Activated T-helper 1 cell treated with anti-CD3 and anti-CD28 coated beads, Interleukin-2, amount 50 U/mL, for 16 hours (primary cell): ENCODE measurements at places on chromosomes 13 and 19.

DNA sequence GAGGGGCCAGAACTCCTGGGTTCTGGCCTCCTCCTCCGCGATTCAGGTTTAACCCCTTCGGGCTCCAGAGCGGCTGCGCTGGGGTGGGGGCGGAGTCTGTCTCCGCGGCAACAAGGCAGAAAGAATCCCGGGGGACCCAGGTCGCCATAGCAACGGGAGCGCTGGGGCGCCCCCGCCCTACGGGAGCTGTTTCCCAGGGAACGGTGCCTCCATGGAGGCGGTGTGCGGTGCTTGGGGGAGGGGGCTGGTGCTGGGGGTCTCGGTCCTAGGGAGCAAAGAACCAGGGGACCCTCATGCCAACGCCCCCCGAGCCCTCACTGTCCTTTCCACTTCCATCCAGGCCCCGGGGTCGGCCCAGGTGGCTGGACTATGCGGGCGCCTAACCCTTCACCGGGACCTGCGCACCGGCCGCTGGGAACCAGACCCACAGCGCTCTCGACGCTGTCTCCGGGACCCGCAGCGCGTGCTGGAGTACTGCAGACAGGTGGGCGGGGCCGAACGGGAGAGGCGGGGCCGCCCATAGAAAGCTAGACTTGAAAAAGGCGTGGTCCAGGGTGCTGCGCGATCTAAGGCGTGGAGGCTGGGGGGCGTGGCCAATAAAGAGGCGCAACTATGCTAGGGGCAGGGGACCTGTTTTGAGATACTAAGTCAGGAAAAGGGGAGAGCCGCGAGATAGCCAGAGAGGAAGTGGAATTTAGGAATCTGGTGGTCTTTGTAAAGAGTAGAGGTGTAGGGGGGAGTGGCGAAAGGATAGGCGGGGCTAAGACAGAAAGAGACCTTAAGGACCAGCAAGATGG lies 1.2 kb downstream of the APLP1 start:
- DNase-seq = peak; percentile 49

GRCh38 chr19:4593409-4593851 lies 33.9 kb upstream of the SEMA6B start:
- DNase-seq = no peak

- DNase-seq = no peak
Measured at GRCh38 chr13:79307866-79308298, 98.2 kb downstream of the RBM26 start.

- DNase-seq = no peak
Measured at GRCh38 chr19:34370117-34370516, 5.1 kb downstream of the GPI start.

GRCh38 chr13:101382701-101383100 lies 33.6 kb downstream of the NALCN start:
- DNase-seq = no peak

GRCh38 chr13:91142572-91142971 lies 204.9 kb upstream of the MIR17HG start:
- no peak for DNase-seq

- no peak for DNase-seq
Measured at GRCh38 chr13:101785858-101786257, 333.4 kb downstream of the ITGBL1 start.

DNA sequence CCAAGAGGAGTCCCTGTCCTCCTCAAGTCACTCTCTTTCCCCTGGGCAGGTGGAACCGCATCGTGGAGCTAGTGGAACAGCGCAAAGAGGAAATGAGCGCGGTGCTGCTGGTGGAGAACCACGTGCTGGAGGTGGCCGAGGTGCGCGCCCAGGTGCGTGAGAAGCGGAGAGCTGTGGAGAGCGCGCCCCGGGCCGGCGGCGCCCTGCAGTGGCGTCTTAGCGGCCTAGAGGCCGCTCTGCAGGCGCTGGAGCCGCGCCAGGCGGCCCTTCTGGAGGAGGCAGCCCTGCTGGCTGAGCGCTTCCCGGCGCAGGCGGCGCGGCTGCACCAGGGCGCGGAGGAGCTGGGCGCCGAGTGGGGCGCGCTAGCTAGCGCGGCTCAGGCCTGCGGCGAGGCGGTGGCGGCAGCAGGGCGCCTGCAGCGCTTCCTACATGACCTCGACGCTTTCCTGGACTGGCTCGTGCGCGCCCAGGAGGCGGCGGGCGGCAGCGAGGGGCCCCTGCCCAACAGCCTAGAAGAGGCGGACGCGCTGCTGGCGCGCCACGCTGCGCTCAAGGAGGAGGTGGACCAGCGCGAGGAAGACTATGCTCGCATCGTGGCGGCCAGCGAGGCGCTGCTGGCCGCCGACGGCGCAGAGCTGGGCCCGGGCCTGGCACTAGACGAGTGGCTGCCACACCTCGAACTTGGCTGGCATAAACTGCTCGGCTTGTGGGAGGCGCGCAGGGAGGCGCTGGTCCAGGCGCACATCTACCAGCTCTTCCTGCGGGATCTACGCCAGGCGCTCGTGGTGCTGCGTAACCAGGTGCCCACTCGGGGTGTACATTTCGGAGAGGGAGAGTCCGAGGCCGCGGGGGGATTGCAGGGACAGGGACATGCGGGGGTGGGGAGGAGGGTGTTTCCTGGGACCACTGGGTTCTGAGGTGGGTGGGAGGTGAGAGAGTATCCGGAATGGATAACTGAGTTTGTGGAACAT lies 52.8 kb downstream of the SPTBN4 start:
- DNase-seq = no peak

DNA sequence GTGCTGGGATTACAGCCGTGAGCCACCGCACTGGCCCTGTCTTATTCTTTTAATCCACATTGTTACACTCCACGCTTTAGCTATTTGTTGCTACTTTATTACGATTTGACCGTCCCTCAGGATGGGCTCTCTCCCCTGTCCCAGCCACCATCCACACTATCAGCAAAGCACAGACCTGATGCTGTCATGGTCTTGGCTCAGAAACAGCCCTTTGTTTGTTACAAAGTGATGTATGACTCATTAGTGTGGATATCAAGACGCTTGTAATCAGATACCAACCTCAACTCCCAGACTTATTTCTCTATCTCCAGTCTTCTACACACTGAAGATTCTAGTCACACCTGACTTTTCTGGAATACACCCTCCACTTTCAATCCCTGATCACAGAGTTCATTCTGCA lies 84.6 kb upstream of the FREM2 start:
- no peak for DNase-seq

- DNase-seq = no peak
Measured at GRCh38 chr19:37778613-37779126, 716 bp downstream of the ZNF573 start.

- no peak for DNase-seq
Measured at GRCh38 chr13:104532132-104532531, 1465.9 kb upstream of the SLC10A2 start.

DNA sequence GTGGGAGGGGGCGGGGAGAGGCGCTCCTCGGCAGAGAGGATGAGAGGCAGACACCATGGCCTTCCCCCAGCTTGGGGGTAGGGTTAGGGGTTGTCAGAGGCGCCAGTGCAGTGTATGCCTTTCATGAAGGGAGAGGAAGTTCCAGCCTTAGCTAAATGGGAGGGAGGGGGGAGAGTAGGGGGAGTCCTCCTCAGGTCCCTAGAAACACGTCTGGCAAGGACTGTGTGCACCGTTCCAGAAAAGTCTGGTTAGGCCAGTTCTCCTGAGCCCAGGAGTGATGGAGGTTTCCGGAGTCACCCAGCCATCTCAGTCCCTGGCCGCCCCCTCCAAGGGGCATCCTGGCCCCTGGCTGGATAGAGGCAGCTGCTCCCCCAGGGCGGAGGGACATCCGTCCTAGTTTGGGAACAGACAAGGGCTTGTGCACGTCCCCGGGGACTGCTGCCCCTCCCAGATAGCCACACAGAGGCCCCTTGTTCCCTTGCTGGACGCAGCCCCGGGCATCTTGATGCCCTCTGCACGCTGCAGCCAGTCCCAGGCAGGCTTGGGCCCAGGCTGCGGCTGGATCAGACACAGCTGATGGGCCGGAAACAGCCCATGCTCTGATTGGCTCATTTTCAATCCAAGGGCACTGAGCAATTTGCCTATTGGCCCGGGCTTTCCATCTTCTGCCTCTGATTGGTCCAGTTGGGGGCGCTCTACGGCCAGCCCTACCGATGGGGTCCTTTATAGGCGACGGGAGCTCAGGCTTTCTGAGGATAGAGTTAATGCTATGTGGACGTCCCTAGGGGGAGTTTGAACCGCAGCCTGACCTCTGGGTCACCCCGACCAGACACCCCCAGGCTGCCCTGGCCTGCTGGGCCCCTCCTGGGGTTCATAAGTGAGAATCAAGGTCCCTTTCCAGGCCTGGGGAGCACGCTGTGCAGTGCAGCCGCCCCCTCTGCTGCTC lies 3.8 kb downstream of the S1PR2 start:
- DNase-seq = no peak

DNA sequence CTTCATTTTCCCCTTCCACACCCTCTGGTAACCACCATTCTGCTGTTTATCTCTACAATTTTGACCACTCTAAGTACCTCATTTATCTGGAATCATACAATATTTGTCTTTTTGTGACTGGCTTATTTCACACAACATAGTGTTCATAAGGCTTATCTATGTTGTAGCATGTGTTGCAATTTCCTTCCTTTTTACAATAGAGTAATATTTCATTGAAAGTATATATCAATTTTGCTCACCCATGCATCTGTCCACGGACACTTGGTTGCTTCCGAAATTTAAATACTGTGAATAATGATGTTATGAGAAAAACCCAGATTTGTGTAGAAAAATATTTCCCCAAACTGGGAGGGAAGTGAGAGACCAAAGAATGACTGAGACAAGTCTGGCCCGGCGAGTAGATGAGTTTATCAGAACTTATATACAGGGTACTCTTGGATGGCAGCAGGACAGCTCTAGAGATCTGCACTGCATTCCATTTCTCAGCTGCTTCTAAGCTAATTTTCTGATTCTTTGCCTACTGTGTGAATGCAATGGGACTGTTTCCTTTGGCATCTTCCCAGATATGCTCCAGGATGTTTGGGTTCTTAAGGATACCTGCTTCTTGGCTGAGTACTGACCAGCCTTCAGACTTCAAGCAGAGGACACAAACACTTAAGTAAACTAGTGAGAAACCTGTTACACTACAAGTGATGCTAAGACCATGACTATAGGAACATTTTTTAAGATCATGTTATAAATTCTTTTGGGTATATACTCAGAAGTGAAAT lies 834.0 kb upstream of the PCDH9 start:
- DNase-seq = no peak

DNA sequence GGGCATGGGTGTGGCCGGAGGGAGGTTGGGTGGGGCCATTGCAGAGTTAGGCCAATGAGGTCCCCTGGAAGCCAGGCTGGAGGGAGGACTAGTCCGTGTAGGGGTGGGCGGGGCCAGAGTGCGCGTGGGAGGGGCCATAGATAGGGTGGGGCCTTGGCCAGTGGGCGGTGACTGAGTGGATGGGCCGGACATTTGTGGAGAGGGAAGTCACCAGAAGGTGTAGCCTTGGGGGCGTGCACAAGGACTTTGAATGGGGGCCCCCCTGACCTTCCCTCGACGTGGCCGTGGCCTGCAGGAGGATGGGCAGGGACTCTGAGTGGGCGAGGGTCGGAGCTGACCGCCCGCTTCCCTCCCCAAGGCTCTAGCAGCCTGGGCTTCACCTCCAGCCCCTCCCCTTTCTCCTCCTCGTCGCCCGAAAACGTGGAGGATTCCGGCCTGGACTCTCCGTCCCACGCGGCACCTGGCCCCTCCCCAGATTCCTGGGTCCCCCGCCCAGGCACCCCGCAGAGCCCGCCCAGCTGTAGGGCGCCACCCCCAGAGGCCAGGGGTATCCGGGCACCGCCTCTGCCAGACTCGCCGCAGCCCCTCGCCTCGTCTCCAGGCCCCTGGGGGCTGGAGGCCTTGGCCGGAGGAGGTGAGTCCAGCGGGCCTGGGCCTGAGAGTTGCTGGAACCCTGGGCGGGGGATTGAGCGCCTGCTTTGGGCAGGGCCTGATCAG lies 16.5 kb upstream of the B3GNT3 start:
- DNase-seq = no peak

GRCh38 chr13:28751175-28751960 lies 32.6 kb upstream of the SLC46A3 start:
- DNase-seq = no peak

DNA sequence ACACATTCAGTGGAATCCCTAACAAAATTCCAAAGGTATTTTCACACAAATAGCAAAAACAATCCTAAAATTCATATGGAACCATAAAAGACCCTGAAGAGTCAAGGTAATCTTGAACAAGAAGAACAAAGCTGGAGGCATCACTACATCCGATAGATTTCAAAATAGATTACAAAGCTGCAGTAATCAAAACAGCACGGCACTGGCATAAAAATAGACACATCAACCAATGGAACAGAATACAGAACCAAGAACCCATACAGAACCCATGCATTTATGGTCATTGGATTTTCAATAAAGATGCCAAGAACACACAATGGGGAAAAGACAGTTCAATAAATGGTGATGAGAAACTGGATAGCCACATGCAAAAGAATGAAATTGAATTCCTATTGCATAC lies 32.5 kb downstream of the ZNF566 start:
- no peak for DNase-seq

DNA sequence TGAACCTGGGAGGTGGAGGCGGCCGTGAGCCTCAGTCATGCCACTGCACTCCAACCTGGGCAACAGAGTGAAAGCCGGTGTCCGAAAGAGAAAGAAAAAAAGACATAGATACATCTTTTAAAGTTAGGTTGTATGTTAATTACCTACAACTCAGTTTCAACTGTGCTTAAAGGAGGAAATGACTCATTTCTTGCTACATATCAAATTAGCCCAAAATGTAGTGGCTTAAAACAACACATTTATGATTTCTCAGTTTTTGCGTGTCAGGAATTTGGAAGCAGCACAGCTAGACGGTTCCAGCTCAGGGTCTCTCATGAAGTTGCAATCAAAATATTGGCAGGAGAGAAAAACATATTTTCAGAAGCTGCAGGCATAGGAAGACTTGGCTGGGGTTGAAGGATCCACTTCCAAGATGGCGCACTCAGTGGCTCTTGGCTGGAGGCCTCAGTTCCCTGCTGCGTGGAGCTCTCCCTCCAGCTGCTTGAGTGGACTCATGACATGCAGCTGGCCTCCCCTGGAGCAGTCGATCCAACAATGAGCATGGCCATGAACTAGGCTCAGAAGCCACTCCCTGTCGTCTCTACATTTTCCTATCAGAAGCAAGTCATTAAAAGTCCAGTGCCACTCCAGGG lies 7.1 kb downstream of the LDLR start:
- DNase-seq = no peak

GRCh38 chr19:13428352-13428751 lies 77.9 kb downstream of the CACNA1A start:
- DNase-seq = no peak

- DNase-seq = peak; percentile 34
Measured at GRCh38 chr13:111153977-111154332, 38.8 kb downstream of the ARHGEF7 start.

GRCh38 chr13:25372284-25373081 lies 709 bp downstream of the ATP8A2 start:
- DNase-seq = no peak

- DNase-seq = no peak
Measured at GRCh38 chr19:46224773-46225172, 4.8 kb upstream of the IGFL1 start.

GRCh38 chr13:43295825-43296564 lies 272.6 kb downstream of the DNAJC15 start:
- DNase-seq = no peak

GRCh38 chr13:101149735-101150384 lies 266.4 kb downstream of the NALCN start:
- DNase-seq = no peak

- no peak for DNase-seq
Measured at GRCh38 chr13:99307247-99307646, at the start of gene GPR183. TSS of gene GPR183 (minus strand) at chr13:99307399. CDS start at chr13:99296145, 11,254 bp downstream.
